Endothelial cell (in vitro differentiated cells): ENCODE measurements at places on chromosomes 1 and 21.

GRCh38 chr1:88321706-88322105 lies 362.4 kb upstream of the PKN2 start:
- DNase-seq = no peak

DNA sequence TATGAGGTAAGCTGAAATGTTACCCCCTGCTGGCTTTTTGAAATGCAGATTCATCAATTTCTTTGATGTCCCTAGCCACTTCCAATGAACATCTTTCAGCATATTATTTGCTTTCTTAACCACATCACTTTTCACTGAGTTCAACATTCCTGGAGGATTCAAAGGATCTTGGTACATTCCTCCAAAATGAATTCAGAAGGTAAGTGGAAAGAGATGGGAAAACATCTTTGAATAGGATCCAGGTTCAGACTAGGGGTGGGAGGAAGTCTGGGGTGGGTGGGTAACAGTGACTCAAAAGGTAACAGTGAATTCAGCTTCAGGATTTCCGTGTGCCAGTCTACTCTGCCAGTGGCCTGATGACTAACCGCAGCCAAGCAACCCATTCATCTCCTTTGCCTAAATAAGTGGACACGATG lies 180.7 kb downstream of the ZC3H11B start:
- DNase-seq = no peak

GRCh38 chr1:225453797-225454648 lies 26.2 kb upstream of the LBR start:
- DNase-seq = no peak

DNA sequence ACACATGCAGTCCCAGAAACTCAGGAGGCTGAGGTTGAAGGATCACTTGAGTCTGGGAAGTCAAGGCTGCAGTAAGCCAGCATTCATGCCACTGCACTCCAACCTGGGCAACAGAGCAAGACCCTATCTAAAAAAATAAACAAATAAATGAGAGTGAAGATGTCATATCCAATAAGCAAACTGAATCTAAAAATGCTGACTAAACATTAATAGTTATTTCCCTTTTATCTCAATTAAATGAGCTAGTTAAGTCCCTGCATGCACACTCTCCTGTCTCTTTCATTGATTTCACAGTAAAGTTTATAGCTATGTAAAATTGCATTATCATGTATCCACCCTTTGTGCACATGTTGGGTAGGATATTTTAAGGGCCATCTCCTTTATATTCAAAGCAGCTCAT lies 81.1 kb upstream of the L1TD1 start:
- DNase-seq = no peak

DNA sequence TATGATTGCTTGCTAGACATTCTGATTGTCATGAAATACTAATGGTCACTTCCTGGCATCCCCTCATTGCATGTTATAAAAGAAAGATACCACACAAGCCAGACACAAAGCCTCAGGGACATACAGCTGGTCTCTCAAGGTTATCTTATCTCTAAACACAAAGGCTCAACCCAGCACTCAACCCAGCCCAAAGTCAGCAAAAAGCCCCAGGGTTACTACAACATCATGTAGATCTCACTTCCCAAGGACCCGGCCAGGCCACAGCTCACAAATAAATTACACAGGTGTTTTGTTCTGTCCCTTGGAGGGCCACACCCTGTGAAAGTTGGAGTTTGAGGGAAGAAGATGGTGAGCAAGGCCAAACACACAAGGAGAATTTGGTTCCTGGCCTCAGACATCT lies 109.7 kb upstream of the BARHL2 start:
- no peak for DNase-seq

GRCh38 chr1:33524586-33524985 lies 52.1 kb downstream of the ZSCAN20 start:
- no peak for DNase-seq

DNA sequence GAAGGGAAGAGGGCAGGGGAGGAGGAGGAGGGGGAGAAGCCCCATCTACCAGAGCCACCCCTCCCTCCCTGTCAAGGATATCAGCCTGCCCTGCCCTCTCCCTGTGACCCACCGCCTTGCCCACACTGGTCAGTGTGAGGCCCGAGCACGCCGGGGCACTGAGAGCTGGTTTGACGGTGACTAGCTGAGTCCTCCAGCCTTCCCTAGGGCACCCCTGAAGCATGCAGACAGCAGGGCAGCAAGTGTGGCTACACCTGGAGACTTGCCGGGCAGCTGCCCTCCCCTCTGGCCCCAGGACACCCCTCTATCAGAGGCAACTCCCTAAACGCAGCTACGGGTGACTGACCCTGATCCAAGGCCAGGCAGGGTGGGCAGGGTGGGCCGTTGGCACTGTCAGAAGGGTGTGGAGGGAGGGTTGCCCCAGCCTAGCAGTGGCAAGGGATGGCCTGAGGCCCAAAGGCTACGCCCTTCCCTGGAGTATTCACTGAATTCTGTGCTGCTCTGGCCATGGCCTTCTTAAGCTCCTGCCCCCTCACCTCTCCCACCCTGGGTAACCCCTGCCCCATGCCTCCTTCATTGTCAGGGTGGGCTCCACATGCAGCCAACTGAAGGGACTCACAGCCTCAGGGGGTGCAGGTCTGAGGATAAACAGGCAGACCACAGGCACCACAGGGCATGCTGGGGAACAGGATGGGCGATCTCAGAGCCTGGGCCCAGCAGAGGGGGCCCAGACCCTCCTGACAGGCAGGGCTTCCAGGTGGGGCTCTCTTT lies 19.6 kb downstream of the WNT9A start:
- no peak for DNase-seq

DNA sequence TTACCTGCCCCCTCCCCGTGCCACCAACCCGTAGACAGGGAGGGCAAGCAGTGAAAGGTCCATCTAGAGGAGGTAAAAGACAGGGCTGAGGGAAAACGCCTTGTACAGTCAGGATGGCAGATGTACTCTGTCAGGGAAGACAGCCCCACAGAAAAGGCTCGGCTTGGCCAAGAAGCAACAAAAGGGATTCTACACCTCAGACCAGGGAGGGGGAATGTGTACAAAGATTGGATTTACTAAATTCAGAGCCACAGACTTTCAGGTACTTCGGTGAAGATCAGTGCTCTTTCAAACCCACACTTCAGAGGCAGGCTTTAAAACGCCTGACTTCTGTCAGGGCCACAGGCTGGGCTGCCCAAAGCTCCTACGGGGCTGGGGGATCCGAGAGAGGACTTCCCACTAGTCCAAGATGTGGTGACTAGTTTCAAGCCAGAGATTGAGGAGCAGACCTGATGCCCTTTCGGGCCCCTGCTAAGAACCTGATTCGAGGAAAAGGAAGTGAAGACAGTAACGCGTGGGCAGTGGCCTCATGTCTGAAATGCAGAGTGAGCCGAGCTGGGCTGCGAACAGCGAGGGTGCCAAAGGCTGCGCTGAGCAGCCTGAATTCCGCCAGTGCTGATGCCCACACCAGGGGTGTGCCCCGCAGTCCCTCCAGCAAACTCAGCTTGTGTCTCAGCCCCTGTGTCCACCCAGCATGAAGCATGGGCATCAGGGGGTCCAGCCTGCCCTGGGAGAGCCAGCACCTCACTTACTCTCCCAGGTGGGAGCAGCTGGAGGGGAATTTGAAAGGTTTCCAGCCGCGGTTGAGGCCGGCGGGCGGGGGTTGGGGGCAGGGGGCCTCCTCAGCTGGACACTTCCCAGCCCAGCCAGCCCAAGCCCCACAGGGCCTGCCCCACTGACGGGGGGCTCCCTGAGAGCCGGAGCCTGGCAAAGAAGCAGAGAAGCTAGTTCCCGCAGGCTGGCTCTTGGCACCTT lies 36.2 kb downstream of the KIAA1614 start:
- DNase-seq = no peak

- DNase-seq = no peak
Measured at GRCh38 chr1:223355699-223356098, 8.3 kb downstream of the SUSD4 start.

- DNase-seq = peak; percentile 49
Measured at GRCh38 chr1:67532452-67533216, 102.4 kb upstream of the SERBP1 start.

- DNase-seq = no peak
Measured at GRCh38 chr1:157870490-157870889, 28.9 kb upstream of the CD5L start.
